ENCODE measurements at places on chromosomes 11 and 22.
A peak's percentile ranks its signal among the peaks of the same experiment; 100 is the strongest.

DNA sequence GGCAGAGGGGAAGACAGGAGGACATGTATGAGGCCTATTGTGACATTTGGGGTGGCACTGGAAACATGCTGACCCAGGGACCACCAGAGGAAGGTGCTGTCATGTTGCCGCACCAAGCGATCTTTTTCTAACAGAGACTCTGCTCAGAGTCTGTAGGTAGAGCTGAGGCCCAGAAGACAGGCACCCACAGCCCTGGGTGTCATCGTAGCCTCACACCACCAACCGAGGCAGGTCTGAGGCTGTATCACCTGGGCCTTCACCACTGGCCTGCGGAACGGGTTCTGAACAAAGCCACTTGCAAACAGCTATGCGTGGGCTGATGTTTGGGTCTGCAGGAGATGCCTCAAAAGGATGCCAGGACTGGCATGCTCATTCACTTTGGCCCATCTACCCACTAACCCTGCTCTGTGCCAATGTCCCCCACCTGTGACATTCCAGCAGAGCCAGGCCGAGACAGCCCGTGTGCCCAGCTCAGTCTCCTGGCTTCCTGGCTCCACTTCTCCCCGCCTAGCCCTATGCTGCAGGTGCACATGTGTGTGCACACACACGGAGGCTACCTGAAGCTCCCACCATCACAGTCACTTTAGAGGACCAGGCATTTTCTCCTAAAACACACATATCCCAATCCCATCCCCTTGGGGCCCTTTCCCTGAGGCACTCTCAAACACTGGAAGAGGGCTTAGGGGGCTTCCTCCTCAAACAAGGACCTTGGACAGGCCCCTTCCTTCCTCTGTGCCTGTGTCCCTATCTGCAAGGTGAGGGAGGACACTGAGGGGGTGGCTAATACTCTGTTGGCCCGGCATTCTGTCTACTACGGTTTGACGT, 3.6 kb downstream of the TRIM29 start:
- DNase-seq: no peak

DNA sequence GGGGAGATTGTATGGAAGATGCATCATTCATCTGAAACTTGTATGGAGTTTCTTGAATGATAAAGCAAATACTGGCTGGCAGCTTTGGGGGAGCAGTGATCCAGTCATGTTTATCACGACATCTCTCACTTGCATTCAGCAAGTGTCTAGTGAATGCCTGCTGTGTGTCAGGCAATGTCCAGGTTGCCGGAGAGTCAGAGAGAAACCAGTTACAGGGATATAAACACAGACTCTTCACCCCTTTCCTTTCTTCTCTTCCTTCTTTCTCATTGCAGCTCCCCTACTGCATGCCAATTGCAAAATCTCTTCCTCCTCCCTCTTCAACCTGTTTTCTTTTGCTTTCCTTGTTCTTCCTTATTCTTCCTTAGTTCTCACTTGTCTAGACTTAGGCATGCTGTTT, 206.6 kb upstream of the SEZ6L start:
- no peak for DNase-seq

GRCh38 chr22:24134090-24134846, 47.0 kb upstream of the SUSD2 start:
- no peak for DNase-seq

DNA sequence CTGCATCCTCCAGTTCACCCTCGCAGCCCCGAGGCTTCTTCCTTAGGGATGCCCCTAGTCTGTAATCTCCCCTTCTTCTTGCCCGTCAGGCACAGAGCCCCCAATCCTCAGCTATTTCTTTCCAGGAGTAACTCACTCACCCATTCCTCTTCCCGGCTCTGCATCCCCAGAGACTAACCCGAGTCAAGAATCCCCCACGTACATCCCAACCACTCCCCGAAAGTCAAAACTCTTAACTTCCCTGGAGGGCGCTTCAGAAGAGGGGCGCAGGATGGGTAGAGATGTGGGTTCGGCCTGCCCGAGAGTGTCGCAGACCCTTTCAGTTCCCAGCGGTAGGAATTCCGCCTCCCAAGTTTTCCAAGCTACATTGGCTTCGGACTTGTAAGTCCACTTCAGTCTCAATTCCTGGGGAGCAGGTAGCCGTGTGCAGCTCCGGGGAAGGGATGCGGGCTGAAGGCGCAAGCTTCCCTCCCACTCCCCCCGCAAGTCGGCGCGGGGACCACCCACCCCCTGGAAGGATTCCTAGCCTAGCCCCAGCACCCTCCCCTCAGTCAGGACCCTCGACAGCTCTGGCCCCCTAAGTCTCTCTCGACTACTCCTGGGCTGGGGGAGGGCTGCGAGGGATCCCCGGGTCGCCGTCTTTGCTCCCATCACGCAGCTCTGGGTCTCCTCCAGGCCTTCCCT, 871 bp downstream of the BDNF start:
- no peak for DNase-seq

- DNase-seq: no peak
These were observed 45.1 kb downstream of the UBASH3B start for GRCh38 chr11:122700666-122701065.

GRCh38 chr11:107563702-107564101, 1.8 kb downstream of the ALKBH8 start:
- peak; percentile 79 for DNase-seq

DNA sequence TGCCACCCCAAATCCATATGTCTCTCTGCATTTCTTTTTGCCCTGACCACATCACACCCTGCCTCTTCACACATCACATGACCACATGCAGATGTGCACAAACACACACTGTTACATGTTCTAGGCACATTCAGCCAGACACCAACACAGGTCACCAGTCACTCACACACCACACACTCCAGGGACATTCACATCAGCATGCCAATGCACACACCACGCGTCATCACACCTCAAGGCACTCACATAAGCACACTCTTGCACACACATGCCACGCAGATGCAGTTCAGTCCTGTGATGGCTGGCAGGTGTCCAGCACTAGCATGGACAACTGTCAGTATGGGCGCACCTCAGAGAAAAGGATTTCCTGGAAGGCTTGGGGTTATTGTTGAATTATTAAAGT, 77.0 kb upstream of the MYOD1 start:
- no peak for DNase-seq

- no peak for DNase-seq
These were observed 96.5 kb downstream of the EXT2 start for GRCh38 chr11:44192017-44192385.

DNA sequence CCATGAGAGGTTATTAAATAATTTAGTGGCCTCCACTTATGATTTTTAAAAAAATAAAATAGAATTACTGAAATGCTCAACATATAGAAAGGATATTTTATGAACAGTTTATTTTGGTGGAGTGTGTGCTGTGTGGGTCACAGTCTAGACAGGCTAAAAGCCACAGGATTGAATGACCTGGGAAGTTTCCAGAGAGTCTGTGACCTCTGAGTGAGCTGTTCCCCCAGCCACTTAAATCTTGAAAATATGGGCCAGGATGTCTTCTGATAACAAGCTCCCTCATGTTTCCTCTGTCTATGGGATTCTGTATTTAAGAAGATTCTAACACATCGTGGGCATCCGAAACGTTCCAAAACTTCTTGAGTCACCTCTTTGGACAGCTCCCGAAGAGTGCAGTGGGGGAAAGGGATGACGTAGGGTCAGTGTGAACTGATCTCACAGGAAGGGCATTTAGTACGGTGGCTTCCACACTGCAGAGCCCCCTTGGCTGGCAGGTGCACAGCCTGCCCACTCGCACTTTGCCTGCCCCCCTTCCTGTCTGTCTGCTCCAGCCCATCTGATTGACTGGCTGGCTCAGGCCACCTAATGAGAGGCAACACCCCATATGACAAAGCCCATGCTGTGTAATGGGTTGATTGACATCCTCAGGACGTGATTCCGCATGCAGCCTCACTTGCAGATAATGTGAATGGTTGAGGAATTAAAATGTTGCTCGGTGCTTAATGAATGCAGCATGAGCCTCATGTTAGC, 97.4 kb downstream of the NTM start:
- no peak for DNase-seq

DNA sequence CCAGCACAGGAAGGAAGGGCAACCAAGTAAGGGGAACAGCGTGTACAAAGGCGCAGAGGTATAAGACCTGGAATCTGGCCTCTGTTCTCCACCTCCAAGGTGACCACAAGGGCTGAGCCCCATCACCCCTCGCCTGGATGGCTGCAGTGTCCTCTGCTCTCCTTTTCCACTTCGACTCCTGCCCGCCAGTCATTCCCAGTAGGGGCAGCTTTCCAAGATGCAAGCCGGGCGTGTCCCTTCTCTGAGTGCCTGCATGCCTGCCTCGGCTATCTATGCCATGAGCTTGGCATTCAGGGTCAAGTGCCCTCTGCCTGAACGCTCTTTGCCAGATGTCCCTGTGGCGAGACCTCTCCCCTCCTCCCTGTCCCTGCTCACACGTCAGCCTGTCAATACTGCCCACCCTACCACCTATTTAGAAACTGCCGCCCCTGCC, 17.0 kb downstream of the FADS3 start:
- DNase-seq: no peak

DNA sequence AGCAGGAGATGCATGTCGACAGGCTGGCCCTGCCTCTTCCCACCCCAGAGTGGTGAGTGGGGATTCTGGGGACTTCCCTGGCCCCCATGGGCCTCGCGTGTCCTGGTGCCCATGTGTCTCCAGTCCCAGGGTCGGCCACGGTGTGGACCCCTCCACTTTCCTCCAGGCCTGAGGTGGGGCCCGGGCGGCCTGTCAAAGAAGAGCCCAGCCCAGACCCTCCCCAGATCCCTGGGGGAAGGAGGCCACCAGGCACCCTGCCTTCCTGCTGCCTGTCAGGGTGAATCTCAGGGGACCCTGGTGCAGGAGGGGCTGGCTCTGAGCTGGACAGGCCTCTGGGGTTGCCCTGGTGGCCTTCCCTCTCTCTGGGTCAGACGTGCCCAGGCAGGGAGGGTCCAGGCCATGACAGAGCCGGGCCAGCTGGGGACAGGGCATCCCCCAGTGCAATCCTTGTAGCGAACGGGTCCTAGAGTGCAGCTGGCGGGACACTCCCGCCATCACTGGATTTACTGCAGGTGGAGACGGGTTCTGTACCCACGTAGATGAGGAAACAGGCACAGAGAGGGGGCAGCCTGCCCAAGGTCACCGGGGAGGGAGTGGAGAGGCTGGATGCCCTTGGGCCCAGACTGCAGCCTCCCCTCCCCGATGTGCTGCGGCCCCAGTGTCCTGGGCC, 13.5 kb upstream of the MUC6 start:
- no peak for DNase-seq

- DNase-seq: no peak
These were observed 4.3 kb downstream of the SSTR3 start for GRCh38 chr22:37207981-37208380.

GRCh38 chr11:69866648-69867047, 47.4 kb upstream of the FGF3 start:
- DNase-seq: no peak

- DNase-seq: peak; percentile 49
These were observed 32.4 kb downstream of the DBX1 start for GRCh38 chr11:20127671-20128527.

DNA sequence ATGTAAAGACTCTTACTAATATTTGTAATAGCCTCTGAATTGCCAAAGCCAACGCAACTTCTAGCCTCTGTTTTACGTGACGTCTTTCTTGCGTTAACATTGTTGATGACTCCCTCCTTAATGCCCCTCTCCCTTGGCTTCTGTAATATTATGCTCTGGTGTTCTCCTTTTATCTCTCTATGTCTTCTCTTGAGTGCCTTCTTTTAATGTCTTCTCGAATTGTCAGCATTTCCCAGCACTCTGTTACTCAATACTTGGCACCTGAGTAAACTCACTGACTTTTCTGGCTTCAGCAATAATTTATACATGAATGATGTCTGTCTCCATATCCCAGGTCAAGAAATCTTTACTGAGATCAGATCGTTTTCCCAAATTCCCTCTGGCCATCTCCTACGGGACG, 68.5 kb upstream of the DDI1 start:
- DNase-seq: no peak

DNA sequence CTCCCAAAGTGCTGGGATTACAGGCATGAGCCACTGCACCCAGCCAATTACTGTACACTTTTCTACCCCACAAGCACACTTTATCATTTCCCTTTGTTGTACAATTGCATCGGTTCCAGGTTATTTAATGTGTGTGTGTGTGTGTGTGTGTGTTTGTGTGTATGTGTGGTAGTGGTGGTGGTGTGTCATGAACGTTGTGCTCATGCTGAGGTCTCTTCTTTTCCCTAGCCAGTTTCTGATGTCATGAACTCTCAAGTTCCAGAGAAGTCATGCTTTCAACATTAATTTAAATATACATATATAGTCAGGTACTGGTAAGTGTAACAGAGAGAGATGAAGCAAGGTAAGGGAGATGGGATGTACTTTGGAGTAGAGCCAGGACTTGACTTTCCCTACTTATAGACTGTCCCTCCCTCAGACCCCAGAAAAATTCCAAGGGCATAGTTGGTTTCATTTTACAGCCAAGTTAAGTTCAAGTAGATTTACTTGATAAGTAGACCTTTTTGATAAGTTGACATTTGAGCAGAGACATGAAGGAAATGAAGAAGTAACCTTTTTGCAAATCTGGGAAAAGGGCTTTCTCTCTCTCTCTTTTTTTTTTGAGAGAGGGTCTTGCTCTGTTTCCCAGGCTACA, 42.7 kb downstream of the WEE1 start:
- DNase-seq: no peak

DNA sequence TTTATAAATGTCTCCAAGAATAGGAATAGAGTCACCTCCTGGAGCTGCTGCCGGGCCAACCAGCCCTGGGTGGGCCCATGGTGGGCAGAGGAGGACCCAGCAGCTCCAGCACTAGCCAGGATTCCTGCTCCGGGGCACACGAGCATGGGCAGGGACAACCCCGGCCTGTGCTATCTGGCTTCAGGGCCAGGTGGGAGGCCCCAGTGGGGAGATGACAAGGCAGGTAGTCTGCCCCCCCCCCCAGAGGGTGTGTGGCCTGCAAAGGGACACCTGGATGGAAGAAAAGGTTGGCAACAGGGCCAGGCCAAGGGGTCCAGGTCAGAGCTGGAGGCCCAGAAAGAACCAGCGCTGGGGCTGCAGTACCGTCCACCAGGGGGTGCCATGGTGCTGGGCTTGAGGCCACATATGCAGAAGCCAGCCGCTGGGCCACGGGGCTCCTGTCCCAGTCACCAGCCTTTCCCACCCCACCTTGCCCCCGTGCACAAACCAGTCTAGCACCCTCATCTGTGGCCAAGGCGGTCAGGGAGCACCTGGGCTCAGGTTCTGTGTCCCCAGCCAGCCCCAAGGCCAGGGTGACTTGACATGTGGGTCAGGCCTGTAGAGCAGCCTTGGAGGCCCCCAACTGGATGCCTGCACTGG, 3.4 kb downstream of the TSPAN32 start:
- peak; percentile 31 for DNase-seq
